Inflammatory macrophage treated with lipopolysaccharide for 1 hour (primary cell): ENCODE measurements at places on chromosomes 5 and 9.
A peak's percentile ranks its signal among the peaks of the same experiment; 100 is the strongest.

DNA sequence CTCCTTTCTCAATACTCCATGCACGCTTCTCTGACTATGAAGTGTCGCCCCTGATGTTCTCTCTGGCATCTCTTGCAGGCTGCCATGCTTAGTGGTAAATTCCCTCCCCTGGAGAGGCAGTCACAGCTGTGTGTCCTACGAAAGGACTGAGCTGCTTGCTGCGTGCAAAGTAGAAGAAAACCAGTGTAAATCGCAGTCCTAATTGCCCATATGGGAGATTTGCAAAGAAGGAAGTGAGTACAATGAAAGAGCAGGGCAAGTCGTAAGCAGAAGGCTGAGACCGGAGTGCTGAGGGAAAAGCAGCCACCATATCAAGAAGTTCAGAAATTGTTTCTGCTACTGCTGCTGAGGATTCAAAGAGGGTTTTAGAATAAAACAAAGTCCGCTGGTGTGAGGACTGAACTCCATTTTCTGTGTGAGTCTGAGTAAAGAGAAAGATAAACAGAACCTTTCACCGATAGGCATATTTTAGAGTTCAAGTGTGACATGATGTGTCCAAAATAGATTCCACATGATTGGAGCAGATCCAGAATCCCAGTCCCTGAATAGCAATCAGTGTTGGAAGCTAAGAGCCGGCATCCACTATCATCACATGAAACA, 507.8 kb upstream of the MPDZ start:
- DNase-seq: no peak

DNA sequence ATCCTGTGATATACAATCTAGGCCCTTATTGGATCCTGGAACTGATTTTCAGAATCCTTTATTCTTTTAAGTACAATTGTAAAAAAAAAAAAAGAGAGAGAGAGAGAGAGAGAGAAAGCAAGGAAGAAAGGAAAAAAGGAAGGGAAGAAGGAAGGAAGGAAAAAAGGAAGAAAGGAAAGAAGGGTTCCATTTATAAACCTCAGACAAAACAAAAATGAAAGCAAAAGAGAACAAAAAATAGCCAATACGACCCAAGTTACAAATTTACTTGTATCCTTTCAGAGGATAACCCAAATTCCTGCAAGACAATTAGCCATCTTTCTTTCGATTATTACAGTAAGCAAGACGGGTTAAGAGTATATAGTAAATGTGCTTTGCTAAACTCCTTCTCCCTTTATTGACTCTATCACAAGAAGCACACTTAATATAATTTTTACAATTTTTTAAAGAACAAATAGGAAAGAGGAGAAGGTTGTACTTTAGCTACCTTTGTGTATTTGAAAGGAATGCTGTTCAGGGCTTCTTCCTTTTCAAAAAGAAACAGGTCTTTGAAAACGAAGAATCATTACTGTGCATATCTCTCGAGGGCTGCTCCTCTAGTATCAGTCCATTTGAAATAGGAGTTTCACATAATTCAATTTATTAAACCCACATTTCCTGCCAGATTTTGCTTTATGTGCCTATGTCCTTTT, 543.3 kb downstream of the RAB3C start:
- DNase-seq: no peak

DNA sequence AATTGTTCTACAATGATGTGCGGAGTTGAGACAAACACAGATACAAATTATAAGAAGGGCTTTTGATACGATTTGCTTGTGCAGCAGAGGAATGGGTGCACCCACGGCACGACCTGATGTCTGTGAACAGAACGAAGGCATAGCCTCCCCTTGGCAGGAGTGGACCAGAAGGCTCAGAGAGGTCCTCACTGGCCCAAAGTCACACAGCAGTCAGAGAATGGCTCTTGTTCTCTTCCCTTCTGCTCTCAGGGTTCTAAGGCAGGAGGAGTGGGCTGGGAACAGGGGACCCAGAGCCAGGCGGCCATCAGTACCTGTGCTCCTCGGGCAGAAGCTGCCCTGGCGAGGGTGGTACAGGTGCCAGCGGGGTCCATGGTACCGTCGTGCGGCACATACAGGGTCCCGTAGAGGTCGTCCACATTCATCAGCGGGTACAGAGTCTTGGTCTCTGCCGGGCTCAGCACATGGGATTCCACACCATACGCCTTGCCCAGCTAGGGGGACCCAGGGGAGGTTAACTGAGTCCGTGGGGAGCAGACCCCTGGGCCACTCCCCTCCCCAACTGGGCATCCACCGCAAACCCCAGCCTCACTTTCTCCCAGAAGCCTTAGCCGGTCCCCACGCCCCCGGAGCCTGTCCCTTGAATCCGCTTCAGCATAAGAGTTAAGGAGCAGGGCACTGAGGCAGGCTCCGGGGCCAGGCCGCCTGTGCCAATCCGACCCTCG, 7.0 kb downstream of the SARDH start:
- no peak for DNase-seq

DNA sequence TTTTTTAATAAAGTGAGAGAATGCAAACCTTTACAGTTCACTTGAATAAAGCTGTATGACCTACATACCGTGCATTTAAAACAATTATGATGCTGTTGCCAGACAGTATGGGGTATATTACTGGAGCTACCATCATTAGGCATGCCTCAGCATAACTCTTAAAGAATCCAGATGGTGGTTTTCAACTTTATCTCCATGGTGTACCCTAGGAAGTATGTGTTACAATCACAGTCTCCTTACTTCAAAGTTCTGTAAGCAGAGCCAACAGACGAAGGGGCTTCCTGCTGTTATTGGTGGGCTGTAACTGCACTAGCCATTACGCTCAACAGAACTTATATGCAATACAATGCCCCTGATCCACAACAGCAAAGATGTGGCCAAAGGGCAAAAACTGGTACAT, 803.3 kb downstream of the DTWD2 start:
- no peak for DNase-seq

GRCh38 chr5:44951371-44951770, 142.6 kb downstream of the MRPS30 start:
- no peak for DNase-seq

- no peak for DNase-seq
Measured at GRCh38 chr9:129221233-129221632, 43.2 kb upstream of the IER5L start.

DNA sequence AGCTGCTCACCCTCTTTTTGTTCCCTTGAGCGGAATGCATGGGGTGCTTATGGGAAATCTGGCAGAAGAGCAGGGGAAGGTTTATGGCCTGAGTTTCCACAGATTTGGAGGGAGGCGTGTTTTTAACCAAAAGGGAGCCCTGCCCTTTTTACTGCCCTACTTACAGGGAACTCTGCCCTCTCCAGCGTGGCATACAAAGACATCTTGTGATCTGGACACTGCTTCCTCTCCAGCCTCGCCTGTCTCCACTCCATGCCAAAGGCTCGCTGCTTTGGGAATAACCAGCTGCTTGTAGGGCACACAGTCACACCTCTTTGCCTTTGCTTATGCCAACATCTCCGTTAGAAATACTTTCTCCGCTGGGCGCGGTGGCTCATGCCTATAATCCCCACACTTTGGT, 314.2 kb downstream of the ARHGAP26 start:
- DNase-seq: no peak

GRCh38 chr9:42388846-42389245, 205.4 kb downstream of the SPATA31A6 start:
- DNase-seq: no peak

GRCh38 chr9:17045381-17045940, 89.4 kb upstream of the CNTLN start:
- no peak for DNase-seq

GRCh38 chr5:145629047-145629446, 206.1 kb downstream of the PRELID2 start:
- DNase-seq: no peak

- no peak for DNase-seq
Measured at GRCh38 chr5:14749579-14750101, 85.1 kb downstream of the OTULIN start.

- no peak for DNase-seq
Measured at GRCh38 chr9:127918183-127919107, 1.6 kb upstream of the ST6GALNAC4 start.

- no peak for DNase-seq
Measured at GRCh38 chr9:121707477-121708424, 56.3 kb downstream of the DAB2IP start.

- no peak for DNase-seq
Measured at GRCh38 chr9:129021091-129021490, 7.0 kb downstream of the SH3GLB2 start.

DNA sequence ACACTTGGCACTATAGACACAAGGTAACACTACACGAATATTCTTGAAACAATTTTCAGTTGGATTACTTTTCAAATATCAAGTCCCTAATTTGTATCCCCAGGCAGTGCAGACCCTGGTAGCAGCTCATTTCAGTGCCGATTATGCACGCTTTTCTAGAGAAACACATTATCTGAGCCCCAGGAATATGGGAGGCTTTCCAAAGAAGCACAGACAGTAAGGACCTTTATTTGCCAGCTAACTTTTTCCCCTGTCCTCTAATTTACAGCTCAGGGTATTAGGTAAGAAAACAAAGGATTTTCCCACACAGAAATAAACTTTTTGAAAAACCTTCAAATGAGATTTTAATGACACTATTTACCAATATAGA, 852.3 kb upstream of the DMAC1 start:
- no peak for DNase-seq

DNA sequence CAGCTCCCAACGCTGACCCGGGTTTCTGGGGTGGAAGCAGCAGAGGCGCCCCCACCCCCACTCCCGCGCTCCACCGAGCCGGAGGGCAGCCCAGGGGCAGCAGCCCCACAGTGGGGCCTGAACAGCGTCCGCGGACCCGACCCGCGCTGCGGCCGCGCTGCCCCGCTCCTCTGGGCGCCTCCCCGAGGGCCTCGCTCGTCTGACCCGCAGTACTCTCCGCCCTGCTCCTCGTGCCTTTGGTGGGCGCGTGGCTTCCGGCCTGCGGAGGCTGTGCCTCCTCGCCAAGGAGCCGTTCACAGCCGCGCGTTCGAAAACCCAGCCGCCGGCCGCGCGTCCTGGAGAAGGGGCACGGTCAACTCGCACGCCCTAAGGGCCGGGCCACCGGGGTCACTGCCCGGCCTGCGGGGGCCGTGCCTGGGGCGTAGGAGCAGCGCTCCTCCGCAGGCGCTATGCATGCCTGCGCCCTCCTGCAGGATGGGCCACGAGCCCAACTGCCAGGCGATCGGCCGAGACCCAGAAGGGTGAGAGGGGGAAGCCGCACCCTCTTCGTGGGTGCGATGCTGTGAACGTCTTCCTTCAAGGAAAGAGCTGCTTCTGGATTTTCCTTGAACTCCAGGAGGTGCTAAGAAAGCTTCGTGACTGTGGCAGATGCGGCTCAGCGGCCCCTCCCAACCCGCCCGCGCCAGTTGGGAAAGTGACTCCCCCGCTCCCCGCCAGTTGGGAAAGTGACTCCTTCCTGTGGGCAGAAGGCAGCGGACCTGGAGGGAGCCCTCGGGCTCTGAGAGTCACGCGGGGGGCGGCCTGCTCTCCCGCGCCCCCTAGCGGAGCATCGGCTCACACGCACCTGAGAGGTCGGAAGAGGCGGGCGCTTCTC, 82.7 kb downstream of the HSD17B3 start:
- DNase-seq: peak; percentile 38

DNA sequence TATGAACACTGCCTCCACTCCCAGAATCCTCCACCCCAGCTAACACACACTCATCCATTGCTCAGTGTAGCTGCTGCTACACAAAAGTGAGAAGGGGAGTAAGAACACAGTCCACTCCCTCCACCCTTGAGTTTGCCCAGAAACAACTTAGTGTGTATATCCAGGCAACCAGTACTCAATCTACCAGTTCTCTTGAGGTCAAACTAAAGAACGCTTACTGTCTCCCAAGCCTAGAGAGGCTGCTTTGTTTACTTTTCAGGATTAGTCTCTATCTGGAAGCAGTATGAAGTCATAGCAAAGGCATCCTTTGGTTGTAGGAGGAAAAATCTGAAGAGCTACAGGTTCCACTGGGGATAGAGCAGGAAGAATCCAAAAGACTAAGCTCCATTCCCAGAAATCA, 296.3 kb downstream of the KCNN2 start:
- DNase-seq: no peak

DNA sequence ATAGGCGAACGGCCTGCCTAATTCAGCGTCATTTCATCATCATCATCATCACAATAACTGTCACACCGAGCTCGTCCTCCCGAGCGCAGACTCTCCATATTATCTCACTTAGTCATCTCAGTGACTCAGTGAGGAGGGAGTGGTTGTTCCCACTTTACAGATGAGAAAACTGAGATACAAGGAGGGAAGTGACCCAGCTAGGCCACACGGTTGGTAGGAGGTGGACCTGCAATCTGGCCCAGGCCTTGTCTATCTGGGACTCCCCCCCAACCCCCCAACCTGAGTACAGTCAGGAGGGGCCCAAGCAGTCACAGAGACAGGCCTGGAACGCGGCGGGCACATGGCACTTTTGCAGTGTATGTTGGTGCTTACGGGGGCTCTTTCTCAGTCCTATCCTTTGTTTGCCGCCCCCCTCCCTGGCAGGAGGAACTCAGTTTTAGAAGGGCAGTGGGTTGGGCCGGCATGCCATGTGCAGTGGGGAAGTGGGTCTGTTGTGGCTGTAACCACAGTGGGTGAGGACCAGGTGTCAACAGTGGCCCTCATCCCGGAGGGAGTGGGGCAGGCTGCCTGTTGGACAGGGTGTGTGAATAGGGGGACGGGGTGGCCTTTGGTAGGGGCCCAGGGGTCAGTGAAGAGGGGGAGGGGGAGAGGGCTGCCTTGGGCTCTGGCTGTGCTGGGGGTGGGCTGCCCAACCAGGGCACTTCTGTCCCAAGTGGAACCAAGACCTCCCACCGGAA, 1.7 kb upstream of the RXRA start:
- peak; percentile 55 for DNase-seq

- no peak for DNase-seq
Measured at GRCh38 chr5:89450149-89450538, 567.2 kb upstream of the MEF2C start.

- DNase-seq: no peak
Measured at GRCh38 chr5:113281194-113281593, 153.6 kb downstream of the TSSK1B start.
